ENCODE measurements at places on chromosomes 6 and 20. TPM values are rescaled to one million over a fixed set of nuclear protein-coding genes. Genes with fewer than 3 reads are reported as not detected.

Gene ZBTB24
- 10.3 TPM for total RNA-seq

Gene POFUT1
- 13.8 TPM for total RNA-seq

Gene PIGU
- 15.2 TPM for total RNA-seq

Gene CGAS
- total RNA-seq, result 1.2 TPM

Gene NOX3
- not detected for total RNA-seq

Gene OPRL1
- total RNA-seq, result 8.4 TPM

Gene HRH3
- 0.49 TPM for total RNA-seq

Gene MACROD2
- 41.8 TPM for total RNA-seq

Gene PAX1
- total RNA-seq, result not detected

Gene C20orf141
- total RNA-seq, result not detected

Gene TCEA2
- total RNA-seq, result 30.0 TPM

Gene CRISP3
- total RNA-seq, result not detected

Gene SLC52A3
- total RNA-seq, result 0.49 TPM

Gene MUC22
- total RNA-seq, result not detected

Gene HMGN4
- total RNA-seq, result 52.6 TPM

Gene SDCBP2
- 2.7 TPM for total RNA-seq

Gene GPR63
- total RNA-seq, result 8.6 TPM

Gene AVP
- not detected for total RNA-seq

Gene NTSR1
- 5.7 TPM for total RNA-seq

Gene CFAP206
- 1.2 TPM for total RNA-seq

Gene FOXF2
- 1.2 TPM for total RNA-seq

Gene ARFGEF2
- 20.7 TPM for total RNA-seq

Gene RSPO3
- 34.4 TPM for total RNA-seq

Gene MBOAT1
- total RNA-seq, result 5.7 TPM

Gene RAE1
- total RNA-seq, result 30.0 TPM

Gene POU3F2
- 156 TPM for total RNA-seq

Gene TLDC2
- total RNA-seq, result not detected

Gene KIAA0408
- 114 TPM for total RNA-seq

Gene COX4I2
- not detected for total RNA-seq

Gene USP49
- total RNA-seq, result 14.5 TPM

Gene APMAP
- total RNA-seq, result 55.3 TPM

Gene IL17A
- total RNA-seq, result not detected

Gene ZBTB12
- 21.9 TPM for total RNA-seq

Gene PROCR
- total RNA-seq, result 3.9 TPM

Gene ARMH2
- total RNA-seq, result not detected

Gene RBPJL
- not detected for total RNA-seq

Gene KIFC1
- 1.7 TPM for total RNA-seq

Data from temporal lobe (tissue), 4 donors.